NCI-H69 (cell line): ENCODE measurements at places on chromosomes 5 and 9.

DNA sequence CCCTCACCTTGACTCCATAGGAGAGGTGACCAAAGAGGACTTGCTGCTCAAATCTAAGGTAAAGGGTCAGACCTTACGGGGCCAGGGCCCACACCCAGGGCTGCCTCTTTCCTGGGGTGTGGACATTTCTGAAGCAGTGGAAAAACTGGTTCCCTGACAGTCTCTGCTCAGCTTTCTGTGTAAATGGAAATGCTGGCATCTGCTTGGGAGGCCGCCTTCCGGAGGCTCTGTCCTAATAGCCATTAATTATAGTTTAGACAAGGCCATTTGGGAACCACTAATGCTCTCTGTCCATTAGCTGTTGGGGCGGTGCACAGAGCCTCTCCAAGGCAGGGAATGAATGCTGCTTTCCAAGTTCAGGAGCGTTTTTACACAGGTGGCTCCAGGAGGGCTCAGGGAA is 17.3 kb downstream of the USP20 start:
- DNase-seq, result peak; percentile 82

GRCh38 chr9:82490019-82490499 is 501.5 kb downstream of the SPATA31D1 start:
- DNase-seq, result peak; percentile 81

DNA sequence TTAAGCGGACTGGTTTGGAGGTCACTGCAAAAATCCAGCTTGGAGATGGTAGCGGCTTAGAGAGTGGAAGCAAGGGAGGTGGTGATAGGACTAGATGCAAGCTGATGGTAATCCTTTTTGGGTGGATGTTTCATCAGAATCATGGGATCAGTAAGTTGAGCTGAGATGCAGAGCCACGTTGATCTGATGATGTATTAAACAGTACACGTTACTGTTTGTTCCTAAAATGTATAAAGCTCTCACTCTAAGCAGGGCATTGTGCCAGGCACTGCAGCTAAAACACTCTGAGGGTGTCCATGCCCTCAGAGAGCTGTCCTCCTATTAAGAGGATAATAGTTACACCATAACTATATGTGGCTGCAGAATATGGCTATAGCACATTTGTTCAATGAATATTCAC is 93.1 kb downstream of the JAKMIP2 start:
- DNase-seq, result peak; percentile 79

DNA sequence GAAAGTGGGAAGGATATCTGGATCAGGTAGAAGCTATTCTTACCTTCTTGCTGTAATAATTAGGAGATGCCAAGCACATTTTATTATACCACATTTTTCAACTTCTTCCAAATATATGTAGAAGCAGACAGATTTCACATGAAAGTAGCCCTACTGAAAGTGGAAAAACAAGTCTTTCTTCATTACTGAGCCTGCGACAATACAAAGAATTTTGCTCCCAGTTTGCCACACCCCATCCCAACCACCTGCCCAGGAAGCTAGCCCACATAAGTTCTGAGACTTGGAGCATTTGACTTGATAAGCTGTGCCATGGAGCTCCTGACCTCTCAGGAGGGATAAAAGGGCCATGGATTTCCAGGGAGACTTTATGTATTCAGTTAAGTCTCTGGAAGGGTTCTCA is 249.1 kb upstream of the ADCY2 start:
- no peak for DNase-seq

DNA sequence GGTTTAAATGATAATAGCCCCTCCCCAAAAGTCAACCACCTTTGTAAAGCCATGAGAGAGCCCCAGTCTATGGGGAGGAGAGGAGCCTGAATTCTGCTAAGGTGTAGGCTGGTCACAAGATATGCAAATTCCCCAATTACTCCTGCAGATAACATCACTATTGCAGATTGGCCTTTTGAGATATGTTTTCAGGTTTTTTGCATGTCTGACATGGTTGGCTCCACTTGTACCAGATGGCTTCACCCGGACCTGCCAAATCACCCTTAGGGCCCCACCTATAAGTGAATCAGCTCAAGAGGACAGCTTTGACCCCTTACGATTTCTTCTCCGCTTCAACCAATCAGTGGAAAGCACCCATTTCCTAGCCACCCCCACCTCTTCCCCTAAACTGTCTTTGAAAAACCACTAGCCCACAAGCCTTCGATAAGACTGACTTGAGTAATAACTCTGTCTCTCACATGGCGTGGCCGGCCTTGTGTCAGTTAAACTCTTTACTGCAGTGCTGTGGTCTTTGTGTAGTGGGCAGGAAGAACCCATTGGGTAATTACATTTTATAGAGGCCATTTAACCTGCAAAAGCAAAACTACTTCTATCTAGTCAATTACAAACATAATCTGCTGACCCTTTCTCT is 69.7 kb downstream of the PRLR start:
- no peak for DNase-seq

DNA sequence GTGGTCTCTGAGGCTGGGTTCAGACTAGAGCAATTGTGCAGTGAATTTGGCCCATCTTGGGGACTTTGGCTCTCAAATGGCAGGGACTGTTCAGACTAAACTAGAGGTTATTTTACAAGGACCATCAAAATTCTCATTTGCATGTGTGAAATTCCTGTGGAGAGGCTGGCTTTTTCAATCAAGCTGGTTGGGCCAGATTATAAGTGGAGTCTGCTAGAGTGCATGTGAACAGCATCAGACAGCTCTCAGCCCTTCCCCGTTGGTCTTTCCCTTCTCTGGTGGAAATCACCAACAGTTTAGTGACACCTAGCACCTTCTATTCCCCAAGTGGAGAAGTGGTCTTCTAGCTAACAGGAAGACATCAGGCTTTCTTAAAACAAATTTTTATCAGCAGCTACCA is 301.3 kb downstream of the CWC27 start:
- no peak for DNase-seq

DNA sequence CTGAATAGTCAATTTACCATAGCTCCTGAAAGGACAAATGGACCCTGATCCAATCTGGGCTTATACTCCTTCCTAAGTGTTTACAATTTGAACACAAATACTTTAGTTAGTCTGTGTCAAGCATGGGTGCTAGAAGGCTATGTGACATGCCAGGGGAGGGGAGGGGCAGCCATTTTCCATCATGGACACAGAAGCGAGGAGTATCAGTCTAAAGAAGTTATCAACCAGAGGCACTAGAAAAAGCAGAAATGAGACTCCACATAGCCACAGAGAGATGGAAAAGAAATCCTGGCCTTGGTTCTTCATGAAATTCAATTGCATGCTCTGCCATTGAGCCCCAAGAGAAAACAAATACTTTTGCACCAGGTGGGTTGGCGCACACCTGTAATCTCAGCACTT is 61.8 kb downstream of the NR6A1 start:
- no peak for DNase-seq

DNA sequence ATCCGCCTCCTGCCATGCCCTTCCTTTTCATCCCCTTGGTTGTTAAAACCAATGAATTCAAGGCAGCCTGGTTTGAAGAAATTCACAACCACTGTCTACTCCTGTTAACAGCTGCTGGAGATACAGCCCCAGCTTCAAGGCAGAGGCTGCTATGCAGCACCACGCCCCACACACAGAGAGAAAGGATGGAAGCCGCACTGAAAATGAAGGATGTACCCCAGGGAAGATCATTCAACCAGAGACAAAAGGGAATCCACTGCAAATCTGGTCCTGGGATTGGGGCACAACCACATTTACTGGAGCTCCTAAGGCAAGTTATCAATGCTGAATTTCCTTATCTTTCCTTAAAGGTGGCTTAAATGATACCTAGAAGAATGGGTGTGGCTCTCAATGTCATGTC is 58.7 kb downstream of the DPYSL3 start:
- DNase-seq, result peak; percentile 19

DNA sequence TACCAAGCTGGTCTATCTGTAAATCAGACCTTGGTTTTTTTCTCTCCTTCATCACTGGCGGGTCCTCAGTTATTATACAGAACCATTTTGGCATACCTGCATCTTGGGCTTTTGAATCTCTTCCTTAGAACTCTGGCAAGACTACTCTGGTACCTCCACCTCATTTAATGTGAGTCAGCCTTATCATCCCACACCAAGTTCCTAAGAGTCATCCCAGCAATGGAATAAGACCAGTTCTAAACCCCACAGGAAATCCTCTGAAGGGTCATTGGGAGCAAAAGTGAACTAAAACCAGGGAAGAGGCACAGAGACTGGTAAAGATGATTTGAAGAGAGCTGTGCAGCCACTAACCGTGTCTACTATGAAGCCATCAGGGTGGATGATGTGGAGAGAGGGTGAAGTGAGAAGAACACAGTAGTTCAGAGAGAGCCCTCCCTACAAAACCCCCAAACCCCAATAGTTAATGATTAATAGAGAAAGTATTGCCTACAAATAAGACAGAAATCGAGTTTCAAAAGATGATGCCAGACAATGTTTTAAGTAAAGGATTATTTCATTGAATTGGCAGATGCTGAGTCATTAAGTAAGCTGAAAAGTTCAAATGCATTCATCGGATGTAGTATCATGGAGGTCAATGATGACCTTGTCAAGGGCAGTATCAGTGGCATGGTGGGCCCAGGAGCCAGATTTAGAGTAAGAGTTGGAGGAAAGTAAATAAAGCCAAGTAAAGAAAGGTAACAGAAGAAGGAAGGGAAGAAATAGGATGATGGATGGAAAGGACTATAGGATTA is 85.4 kb downstream of the PCSK1 start:
- no peak for DNase-seq
